ENCODE measurements at places on chromosomes 16 and 17. TPM values are rescaled to one million over a fixed set of nuclear protein-coding genes. Genes with fewer than 3 reads are reported as not detected.

The KRTAP4-9 gene
- total RNA-seq, result not detected

The PABPN1L gene
- total RNA-seq, result not detected

The HOXB6 gene
- total RNA-seq, result not detected

The SULT1A4 gene
- total RNA-seq, result 1.2 TPM

The LGALS9 gene
- total RNA-seq, result 0.54 TPM

The IKZF3 gene
- not detected for total RNA-seq

The CIITA gene
- total RNA-seq, result not detected

The PPY gene
- total RNA-seq, result not detected

The QRICH2 gene
- 0.56 TPM for total RNA-seq

The LRRC45 gene
- total RNA-seq, result 2.6 TPM

The FN3KRP gene
- total RNA-seq, result 24.4 TPM

The PDILT gene
- total RNA-seq, result not detected

The SYNGR3 gene
- total RNA-seq, result 0.68 TPM

The NHLRC4 gene
- not detected for total RNA-seq

The AURKB gene
- total RNA-seq, result 11.7 TPM

The PRR11 gene
- total RNA-seq, result 35.7 TPM

The ACSM3 gene
- total RNA-seq, result 2.3 TPM

The ATP2A3 gene
- total RNA-seq, result not detected

The KCNH6 gene
- total RNA-seq, result not detected

The MYH13 gene
- total RNA-seq, result not detected

The TRPV3 gene
- 4.4 TPM for total RNA-seq

The MARCHF10 gene
- not detected for total RNA-seq
